ENCODE measurements at places on chromosomes 6 and 20. TPM values are rescaled to one million over a fixed set of nuclear protein-coding genes. Genes with fewer than 3 reads are reported as not detected.
A peak's percentile ranks its signal among the peaks of the same experiment; 100 is the strongest.

- peak; percentile 72 for DNase-seq
These were observed 116.8 kb downstream of the ARHGAP18 start for GRCh38 chr6:129593233-129593564.

DNA sequence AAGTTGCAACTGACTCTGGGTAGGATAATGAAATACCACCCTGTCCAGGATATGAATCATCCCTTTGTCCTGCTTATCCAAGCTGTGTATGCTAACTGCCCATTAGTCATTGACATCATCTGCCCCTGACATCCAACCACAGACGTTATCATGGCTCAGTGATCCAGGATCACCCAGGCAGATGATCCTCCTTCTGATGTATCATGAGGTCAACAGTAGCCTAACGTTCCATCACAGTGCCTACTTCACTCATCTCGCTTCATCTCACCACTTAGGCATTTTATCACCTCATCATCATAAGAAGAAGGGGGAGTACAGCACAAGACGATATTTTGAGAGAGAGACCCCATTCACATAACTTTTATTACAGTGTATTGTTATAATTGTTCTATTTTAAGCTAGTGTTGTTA lies 13.4 kb upstream of the BTN3A2 start:
- DNase-seq: peak; percentile 100

The PPIL1 gene
- total RNA-seq: 84.3 TPM

The DDX39B gene
- total RNA-seq: 506 TPM

GRCh38 chr6:167748046-167748445 lies 78.7 kb upstream of the AFDN start:
- DNase-seq: no peak

The EPB41L1 gene
- total RNA-seq: 34.9 TPM

The SLC35A1 gene
- total RNA-seq: 12.7 TPM

The ANGPT4 gene
- total RNA-seq: not detected

GRCh38 chr20:43662943-43663655 lies 3.8 kb upstream of the MYBL2 start:
- peak; percentile 96 for DNase-seq

Measured in M059J (cell line).